Stimulated activated CD4-positive, alpha-beta T cell treated with anti-CD3 and anti-CD28 coated beads, Interleukin-4, amount 100 ng/mL, for 4 hours (primary cell): ENCODE measurements at places on chromosomes 6 and 20.

DNA sequence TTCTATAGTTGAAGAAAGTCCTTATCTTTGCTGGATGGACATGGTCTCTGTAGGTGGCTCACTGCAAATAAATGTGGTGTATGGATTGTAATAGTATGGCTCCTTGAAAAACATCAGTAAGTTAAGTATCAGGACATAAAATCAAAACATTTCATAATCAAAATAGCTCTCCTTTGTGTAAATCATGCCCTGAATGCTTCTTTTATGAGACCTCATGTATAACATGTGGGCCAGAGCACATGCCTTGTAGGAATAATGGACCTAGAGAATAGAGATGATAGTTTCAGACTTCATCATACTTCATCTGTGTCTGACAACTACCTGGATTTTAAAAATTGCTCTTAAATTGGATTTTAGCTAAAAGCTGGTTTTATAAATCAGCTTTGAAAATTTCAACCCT is 159.9 kb downstream of the ASCC3 start:
- DNase-seq = no peak

- no peak for DNase-seq
These were observed 153.0 kb downstream of the CEBPB start for GRCh38 chr20:50343490-50344179.

DNA sequence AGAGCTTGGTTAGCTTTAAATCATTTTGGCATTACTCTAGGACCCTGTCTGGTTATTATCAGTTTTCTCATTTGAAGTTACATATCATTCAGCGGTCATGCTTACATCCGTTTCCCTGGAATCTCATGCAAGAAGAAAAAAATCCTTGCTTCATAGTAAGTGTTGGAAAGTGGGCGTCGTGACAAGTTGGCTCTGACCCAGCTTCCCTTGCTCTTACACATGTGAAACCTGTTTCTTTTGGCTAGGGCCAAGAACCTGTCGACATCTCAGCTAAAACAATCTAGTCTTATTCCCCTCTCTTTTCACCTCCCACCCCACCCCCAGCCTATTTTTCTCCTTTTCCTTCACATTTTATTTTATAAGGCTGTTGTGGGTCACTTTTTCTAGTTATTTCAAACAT is 45.5 kb downstream of the ANKS1A start:
- no peak for DNase-seq

- DNase-seq = no peak
These were observed 120.1 kb upstream of the CDH4 start for GRCh38 chr20:61131944-61132343.

DNA sequence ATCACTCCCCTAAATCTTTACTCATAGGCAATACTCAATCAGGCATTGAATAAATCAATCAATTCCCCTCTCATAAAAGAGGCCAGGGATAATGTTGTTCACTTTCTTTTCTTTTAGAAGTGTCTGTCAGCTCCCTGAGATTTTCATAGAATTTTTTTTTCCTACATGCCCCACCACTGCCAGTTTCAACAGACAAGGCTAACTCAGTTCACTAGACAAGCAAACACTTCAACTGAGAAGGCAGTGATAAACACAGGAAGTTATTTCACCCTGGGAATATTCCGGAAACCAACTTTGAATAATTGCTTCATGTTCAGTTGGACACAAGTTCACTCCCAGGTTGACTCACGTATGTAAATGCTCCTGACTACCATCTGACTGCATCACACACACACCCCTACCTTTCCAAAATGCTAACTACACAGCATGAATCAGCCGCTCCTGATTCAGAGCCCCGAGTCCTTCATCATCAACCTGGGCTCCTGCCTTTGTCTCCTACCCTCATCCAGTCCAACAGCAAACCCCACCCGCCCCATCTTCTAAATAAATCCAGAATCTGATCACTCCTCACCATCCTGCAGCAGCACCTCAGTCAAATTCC is 143.9 kb downstream of the BCAS1 start:
- no peak for DNase-seq
